Panc1 (cell line): ENCODE measurements at places on chromosomes 6 and 20.

GRCh38 chr20:61862881-61863280 lies 202.8 kb downstream of the TAF4 start:
- DNase-seq: no peak

- DNase-seq: no peak
Measured at GRCh38 chr6:93272211-93272610, 147.1 kb downstream of the EPHA7 start.

GRCh38 chr6:32607263-32607987 lies 17.8 kb upstream of the HLA-DRB1 start:
- DNase-seq: no peak

- no peak for DNase-seq
Measured at GRCh38 chr6:75613056-75613501, 11.4 kb downstream of the SENP6 start.

DNA sequence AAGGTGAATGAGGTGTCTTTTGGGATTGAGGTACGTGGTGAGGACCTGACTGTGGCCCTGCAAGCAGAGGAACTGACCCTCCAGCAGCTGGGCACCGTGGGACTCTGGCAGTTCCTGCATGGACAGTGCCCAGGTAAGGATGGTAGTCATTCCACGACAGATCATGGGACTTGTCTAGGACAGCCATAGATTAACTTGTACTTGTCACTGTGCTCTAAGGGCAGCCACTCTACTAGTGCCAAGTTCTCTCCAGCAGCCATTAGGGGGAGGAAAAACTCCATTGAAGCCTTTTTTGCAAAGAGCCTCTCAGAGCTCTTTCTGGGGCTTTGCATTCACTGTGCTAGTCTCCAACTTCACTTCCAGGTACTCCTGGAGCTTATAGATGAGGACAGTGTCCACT lies 20.4 kb downstream of the TAF11 start:
- DNase-seq: no peak

GRCh38 chr6:44921798-44922197 lies 406.3 kb upstream of the RUNX2 start:
- DNase-seq: no peak

- no peak for DNase-seq
Measured at GRCh38 chr20:13341737-13342393, 120.8 kb downstream of the ISM1 start.

GRCh38 chr6:39157511-39157910 lies 42.5 kb upstream of the SAYSD1 start:
- DNase-seq: no peak

- DNase-seq: no peak
Measured at GRCh38 chr6:11432091-11432490, 105.5 kb upstream of the TMEM170B start.

DNA sequence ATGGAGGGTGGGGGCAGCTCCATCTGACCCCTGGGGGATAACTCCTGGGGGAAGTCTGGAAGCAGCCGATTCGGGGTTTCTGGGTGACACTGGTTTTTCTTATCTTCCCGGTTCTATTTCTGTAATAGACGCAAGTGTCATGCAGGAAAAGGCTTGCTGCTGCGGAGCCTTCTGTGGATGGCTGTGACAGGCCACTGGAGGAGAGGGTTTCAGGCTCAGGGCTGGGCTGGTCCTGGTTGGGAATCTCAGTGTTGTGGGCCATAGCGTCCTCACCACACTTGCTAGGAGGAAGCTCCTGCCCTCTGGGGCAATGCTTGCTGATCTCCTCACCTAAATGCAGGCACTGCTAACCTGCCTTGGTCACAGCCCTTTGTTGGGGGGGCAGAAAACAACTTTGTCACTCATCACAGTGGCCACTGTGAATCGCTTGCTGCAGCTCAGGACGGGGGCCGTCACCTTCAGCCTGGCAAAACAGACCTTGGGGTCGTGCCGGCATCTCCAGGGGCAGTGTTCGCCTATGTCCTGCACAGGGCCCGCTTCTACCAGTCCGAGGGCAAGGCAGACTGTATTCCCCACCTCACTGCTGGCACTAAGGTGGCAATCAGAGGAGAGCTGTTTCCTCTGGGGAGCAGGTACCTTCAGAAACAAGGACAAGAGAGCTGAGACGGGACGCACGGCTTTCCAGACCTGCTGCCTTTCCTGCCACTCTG lies 4.4 kb upstream of the TUBB1 start:
- DNase-seq: no peak

- DNase-seq: no peak
Measured at GRCh38 chr6:128663238-128663637, 142.8 kb upstream of the PTPRK start.

DNA sequence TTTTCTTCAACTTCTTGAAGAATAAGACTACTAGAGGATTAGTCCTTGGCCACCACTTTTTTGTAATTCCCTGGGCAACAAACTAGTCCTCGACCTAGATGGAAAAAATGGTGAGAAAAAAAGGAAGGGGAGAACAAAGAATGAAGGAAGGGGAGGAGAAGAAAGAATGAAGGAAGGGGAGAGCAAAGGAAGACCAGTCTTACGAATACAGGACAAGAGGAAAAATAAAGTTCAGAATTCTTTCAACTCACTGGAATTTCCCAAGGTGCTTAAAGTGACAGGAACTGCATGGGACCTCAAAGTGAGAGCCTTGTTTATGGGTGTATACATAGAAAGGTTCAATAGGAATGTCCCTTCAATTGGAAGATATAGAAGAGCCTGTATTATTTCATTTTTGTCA lies 509.3 kb upstream of the JARID2 start:
- no peak for DNase-seq

GRCh38 chr6:77466055-77466450 lies 2.8 kb upstream of the HTR1B start:
- DNase-seq: no peak

DNA sequence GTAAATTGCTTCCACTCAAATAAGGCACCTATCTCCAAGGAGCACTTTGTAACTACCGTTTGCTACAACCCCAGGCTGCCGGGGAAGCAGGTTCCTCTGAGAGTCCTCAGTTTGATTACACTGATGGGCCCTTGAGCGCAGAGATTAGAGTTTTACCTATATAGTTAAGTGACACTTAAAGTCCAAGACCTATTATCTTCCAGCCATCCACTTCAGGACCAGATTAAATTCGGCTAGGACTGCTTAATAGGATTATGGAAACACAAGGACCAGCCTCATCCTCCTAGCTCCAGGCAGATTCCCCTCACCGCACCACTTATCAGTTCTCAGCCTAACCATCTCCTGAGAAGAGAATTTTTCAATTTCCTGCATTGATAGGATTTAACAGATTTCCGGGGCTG lies 64.7 kb upstream of the TIAM2 start:
- DNase-seq: no peak

DNA sequence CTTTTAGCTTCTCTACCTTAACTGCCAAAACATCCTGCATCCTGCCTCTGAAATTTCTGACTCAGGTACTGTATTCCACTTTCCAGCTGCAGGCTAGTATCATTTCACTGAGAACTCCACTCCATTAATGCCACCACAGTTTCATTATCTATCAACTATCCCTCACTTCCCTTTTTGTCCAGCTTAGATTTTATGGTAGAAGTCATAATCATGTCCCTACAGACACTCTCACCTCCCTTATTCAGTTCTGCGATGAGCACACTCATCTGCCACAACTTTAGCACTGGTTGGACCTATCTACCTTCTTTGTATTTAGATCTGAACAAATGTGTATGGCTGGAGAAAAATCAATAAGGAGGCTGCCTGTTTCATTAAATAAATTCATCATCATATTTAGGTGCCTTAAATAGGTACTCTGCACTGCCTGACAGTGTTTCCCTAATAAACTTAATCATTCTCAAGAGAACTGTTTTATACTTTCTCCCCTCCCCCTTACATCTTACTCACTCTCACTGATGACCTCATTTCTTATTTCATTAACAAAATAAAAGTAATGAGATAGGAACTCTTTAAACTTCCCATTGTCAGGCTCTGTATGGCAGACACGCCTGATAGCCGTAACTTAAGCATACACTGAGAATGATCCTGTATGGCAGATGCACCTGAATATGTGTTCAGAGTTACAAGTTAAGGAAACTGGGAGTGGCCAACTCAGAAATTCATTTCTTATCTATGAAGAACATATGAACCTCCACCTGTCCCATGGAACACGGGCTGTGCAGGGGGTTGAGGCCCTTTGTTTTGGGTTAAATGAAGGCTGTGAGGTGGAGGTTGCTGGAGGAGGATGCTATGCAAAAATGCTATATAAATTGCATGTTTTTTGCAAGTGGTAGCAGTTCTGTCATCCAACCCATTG lies 95.3 kb upstream of the MAN1A1 start:
- DNase-seq: no peak

- DNase-seq: no peak
Measured at GRCh38 chr20:542777-543368, 717 bp downstream of the CSNK2A1 start.

DNA sequence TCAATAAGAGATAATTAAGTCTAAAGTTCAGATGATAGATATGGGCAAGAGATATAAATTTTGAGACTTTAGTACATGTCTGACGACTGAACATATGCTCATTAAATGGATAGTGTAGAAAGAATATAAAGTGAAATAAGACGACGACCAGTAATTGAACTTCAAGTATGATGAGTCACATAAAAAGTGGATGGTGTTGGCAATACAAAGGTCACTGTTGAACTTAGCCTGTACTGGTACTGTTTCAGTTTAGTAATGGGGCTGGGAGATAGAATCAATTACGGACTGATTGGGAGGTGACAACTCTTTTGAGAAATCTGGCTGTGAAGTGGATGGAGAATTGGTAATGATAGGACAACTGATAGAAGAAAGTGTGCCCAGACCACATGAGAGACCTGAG lies 68.1 kb downstream of the IBTK start:
- no peak for DNase-seq

DNA sequence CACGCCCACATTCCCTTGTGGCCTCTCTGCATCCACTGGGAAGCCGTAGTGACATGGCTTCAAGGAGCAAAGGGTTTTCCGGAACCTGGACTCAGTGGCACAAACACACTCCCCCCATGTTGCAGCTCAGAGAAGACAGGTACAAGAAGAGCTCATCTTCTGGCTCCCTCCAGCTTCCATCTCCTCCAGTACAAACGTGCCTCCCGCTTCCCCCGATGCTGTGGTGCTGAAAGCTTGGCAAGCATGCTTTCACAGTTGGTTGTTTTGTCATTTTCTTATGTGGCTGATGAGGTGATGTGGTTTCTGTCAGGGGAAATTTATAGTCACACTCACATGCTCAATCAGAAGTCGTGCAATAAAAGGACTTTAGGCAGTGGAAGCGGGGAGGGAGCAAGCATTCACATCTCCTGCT lies 258.5 kb downstream of the KIF16B start:
- no peak for DNase-seq

GRCh38 chr6:164947164-164947563 lies 362.2 kb downstream of the C6orf118 start:
- no peak for DNase-seq

DNA sequence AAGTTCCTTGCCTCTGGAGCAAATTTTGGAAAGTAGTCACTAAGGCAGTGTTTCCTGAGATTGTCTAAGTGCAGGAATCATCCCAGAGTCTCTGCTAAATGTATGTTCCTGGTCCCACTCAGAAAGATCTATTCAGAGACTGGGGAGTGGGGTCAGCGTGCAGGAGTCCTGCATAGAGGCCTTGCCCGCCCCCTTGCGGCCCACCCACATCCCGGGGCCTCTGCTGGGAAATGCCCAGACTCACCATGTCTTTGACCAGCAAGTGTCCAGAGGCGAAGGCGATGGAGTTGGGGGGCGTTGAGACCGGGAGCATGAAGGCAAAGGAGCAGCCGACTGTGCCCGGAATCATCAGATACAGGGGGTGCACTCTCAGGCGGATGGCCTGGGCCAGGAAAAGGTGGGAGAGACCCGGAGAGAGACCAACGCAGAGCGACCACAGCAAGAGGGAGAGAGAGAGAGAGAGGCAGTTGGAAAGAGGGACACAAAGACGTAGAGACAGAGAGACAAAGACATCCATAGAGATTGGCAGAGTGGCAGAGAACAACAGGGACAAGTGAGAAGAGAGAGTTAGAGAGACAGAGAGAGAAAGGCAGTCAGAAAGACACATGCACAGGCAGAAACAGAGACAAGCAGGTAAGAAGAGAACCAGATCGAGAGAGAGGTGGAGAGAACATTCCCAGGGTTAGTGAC lies 12.9 kb upstream of the OCSTAMP start:
- DNase-seq: no peak

DNA sequence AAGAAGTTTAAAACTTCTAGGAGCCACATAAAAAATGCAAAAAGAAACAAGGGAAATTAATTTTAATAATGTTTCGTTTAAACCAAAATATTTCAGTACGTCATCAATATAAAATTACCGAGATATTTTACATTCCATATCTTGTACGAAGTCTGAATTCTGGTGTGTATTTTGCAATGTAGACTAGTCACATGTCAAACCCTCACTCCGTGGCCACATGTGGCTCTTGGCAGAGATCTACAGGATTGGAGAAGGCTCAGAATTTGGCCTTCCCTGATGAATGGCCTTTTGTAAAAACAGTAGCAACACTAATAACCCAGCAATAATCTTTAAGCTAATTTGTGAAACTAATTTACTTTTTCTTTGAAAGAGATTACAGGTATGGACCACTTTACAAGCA lies 217.1 kb downstream of the PRL start:
- no peak for DNase-seq

- no peak for DNase-seq
Measured at GRCh38 chr6:154113392-154113791, 74.4 kb downstream of the OPRM1 start.

GRCh38 chr6:105753620-105754211 lies 332.4 kb upstream of the PRDM1 start:
- no peak for DNase-seq

GRCh38 chr6:135566311-135567068 lies 69.0 kb upstream of the AHI1 start:
- no peak for DNase-seq

GRCh38 chr6:89927791-89928550 lies 33.7 kb downstream of the GJA10 start:
- DNase-seq: no peak

DNA sequence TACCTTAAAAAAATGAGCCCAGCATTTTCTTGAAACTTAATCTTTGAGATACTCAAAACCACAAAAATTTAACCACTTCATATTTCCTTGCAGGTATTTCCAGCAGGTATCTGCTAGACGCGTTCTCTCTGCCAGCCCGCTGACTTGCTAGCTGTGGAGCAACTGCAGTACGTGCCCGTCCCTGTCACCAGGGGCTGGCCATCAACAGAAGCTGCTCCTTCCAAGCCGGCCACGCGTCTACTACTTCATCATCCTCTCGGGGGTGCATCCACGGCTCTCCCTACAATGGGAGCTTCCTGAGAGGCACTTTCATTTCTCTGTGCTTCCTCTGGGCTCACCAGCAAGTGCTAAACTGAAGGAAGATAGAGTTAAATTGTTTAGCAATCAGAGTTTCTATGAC lies 132.4 kb downstream of the DTNBP1 start:
- DNase-seq: no peak

- peak; percentile 28 for DNase-seq
Measured at GRCh38 chr6:10800810-10801209, 37.5 kb downstream of the MAK start.

DNA sequence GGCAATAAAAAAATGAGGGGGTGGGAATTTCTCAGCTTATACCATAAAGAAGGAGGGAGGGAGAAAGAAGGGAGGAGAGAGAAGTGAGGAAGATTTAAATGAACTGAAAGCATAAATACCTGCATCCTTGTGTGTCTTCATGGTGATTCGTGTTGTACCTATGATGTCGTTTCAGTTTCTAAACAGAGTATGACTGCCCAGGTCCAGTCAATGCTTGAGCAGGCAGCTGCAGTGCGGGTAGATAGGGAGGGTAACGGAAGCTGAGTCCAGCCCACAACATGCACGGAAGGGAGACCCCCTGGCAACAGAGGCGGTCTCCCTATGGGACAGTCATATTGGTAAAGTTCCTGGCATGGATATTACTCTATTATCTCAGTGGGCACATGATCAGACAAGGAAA lies 184.5 kb downstream of the KIF16B start:
- no peak for DNase-seq
